ENCODE measurements at places on chromosomes 4 and X.
A peak's percentile ranks its signal among the peaks of the same experiment; 100 is the strongest.

GRCh38 chr4:144645102-144645630 is 790 bp upstream of the HHIP start:
- no peak for DNase-seq

- DNase-seq: no peak
Observed at GRCh38 chr4:107151173-107151572, 115.1 kb upstream of the DKK2 start.

- no peak for DNase-seq
Observed at GRCh38 chr4:181289198-181289597, 954.0 kb upstream of the TENM3 start.

DNA sequence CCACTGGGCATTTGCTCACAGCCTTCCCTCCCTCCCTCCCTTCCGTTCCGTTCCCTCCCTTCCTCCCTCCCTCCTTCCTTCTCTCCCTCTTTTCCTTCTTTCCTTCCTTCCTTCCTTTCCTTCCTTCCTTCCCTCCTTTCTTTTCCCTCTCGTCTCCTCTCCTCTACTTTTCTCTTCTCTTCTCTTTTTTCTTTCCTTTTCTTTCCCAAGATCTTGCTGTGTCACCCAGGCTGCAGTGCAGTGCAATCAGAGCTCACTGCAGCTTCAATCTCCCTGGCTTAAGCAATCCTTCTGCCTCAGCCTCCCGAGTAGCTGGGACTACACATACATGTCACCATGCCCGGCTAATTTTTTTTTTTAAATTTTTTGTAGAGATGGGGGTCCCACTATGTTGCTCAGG is 26.7 kb upstream of the ING2 start:
- DNase-seq: no peak

- DNase-seq: no peak
Observed at GRCh38 chr4:1030559-1030958, 19.1 kb downstream of the FGFRL1 start.

DNA sequence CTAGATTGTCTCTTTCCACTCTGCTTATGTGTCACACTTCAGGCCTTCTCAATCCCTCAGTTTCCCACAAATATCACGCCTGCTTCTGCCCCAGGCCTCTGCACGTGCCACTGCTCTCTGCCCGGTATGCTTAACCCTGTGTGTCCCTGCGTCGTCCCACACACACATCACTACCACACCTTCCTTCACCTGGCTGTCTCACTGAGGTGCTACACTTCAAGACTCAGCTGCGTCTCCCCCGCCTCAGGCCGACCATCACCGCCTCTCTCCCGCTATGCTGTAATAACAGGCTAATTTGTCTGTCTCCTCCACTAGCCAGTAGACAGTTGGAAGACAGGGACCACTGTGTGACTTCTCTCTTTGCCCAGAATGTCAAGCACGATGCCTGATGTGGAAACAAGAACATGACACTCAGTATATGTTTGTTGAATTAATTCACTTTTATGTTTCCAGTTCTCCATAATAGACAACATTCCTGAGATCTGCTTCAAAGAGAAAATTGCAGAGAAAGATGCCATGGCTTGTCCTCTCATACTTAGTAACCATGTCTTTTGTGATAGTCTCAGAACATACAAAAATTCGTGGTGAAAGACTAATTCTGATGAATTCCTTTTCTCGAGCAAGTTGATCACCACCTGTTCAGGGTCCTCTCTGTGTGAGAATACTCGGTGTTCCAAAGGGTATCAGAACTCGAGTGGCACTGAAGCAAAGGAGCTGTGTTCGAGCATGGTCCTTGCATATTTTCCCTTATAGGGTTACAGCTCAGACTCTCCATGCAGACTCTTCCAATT is 54.2 kb downstream of the AFAP1 start:
- DNase-seq: no peak

- DNase-seq: no peak
Observed at GRCh38 chrX:111695297-111695880, 14.4 kb downstream of the ALG13 start.

GRCh38 chrX:41300758-41301437 is 33.1 kb upstream of the DDX3X start:
- DNase-seq: no peak

GRCh38 chrX:34879886-34880285 is 62.7 kb upstream of the FAM47B start:
- no peak for DNase-seq

DNA sequence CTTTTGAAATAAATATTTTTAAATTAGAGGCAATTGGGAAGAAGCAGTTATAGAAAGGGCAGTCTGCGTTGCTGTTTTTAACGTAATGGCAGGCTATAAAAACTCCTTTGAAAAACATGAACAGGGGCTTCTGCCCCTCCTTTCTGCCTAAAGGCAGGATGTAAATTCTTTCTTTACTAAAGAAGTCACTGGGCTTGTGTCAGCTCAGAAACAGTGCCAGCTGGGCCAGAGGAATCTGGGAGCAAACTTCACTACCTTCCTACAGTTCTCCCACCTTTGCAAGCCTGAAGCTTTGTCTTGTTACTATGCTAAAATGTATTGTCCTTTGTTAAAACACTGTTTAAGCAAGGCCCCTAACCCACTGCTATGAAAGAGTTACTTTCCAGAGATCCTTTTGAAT is 1664.8 kb downstream of the RPA4 start:
- no peak for DNase-seq

DNA sequence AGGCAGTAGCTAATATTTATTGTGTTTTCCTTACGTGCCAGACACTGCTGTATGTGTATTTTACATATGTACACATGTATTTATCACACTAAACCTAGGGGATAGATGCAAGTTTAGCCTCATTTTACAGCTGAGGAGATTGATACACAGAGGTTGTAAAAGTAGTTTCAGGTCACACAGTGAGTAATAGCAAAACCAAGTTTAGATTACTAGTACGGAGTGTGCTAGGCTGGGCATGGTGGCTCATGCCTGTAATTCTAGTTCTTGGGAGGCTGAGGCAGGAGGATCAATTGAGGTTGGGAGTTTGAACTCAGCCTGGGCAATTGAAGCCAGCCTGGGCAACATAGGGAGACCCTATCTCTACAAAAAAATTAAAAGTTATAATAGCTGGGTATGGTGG is 701.1 kb upstream of the ATOH1 start:
- DNase-seq: no peak

- DNase-seq: peak; percentile 39
Observed at GRCh38 chr4:109998867-109999584, 86.3 kb downstream of the EGF start.

DNA sequence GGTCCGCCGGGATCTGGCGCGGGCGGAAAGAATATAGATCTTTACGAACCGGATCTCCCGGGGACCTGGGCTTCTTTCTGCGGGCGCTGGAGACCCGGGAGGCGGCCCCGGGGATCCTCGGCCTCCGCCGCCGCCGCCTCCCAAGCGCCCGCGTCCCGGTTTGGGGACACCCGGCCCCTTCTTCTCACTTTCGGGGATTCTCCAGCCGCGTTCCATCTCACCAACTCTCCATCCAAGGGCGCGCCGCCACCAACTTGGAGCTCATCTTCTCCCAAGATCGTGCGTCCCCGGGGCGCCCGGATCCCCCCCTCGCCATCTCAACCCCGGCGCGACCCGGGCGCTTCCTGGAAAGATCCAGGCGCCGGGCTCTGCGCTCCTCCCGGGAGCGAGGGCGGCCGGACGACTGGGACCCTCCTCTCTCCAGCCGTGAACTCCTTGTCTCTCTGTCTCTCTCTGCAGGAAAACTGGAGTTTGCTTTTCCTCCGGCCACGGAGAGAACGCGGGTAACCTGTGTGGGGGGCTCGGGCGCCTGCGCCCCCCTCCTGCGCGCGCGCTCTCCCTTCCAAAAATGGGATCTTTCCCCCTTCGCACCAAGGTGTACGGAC is 482 bp upstream of the SHOX start:
- DNase-seq: no peak

DNA sequence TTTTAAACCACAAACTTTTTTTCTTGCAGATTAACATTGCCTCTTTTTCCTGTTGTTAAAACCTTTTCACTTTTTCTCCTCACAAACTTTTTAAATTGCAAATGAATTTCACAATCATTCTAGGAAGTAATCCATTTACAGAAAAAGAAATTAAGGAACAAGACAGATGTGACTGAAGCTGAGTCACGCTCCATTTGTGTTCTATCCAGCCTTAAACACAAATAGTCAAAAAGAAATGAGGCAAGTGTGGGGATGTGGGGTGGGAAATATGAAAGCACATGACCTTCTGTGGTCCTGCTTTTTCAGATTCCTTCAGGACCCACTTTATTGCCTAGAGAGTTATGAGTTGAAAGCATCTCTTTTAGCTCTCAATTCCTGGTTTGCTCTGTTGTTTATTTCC is 197.0 kb downstream of the ADGRL3 start:
- DNase-seq: no peak

DNA sequence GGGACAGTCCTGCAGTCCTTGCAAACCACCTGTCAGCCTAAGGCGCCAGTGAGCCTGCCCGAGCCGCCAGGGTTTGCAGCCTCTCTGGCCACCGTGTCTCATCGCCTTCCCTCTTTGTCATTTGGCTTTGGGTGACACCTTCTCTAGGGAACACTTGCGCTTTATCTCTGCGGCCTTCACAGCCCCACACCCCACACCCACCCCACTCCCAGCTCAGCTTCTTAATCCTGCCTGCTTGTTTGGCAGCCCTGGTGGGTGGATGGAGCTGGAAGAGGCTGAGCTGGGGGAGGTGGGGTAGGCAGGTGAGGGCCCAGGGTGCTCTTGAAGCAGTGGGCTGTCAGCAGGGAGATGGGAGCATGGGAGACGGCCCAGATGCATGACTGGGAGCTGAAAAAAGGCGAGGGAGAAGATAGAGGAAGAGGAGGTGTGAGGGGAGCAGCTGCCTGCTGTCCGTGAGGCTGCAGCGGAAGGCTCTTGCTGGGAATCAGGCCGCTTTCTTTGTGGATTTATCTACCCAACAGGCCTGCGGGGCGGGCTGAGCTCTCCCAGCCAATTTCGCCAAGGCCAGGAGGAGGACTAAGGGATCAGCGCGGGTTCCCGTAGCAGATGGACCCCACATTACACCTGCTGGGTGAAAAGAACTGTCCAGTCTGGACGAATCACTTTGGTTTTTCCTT is 97.5 kb upstream of the STOX2 start:
- no peak for DNase-seq

- peak; percentile 48 for DNase-seq
Observed at GRCh38 chrX:100685284-100685996, 41.4 kb downstream of the SRPX2 start.

- no peak for DNase-seq
Observed at GRCh38 chr4:82123934-82124333, 249.9 kb downstream of the HNRNPD start.

GRCh38 chrX:102866981-102867656 is 70.0 kb upstream of the RAB40AL start:
- DNase-seq: no peak

DNA sequence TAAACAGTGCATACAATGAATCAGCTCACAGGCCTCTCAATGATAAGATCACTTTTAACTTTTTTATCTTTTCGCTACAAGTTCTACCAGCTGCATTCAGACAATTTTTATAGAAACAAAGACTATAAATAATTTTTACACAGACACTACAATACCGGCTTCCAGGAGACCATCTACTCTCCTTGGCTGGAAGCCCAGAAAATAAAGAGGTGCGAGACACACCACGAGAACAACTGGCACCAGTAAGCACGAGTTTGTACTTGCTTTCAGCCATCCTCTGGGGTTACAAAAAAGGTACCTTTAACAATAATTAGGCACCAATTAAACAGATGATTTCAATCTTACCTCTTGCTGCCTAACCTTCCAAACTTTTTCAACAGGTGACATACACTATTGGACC is 11.2 kb upstream of the PRDX4 start:
- DNase-seq: no peak

DNA sequence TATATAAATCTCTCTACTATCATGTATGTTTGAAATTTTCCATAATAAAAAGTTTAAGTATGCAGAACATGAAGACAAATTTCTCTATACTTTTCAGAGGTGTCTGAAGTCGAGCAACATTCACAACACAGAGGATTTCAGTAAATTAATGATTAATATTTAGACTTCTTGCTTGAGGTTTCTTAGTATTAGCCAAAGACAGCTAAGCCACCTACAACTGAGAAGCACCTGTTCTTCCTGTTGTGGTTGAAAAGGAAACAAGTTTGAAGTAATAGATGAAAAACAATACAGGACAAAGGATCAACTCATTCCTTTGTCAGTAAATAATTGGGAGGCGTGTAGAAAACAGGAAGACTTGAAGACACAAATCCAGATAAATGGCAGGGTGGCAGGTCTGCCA is 21.1 kb downstream of the SCML1 start:
- no peak for DNase-seq

DNA sequence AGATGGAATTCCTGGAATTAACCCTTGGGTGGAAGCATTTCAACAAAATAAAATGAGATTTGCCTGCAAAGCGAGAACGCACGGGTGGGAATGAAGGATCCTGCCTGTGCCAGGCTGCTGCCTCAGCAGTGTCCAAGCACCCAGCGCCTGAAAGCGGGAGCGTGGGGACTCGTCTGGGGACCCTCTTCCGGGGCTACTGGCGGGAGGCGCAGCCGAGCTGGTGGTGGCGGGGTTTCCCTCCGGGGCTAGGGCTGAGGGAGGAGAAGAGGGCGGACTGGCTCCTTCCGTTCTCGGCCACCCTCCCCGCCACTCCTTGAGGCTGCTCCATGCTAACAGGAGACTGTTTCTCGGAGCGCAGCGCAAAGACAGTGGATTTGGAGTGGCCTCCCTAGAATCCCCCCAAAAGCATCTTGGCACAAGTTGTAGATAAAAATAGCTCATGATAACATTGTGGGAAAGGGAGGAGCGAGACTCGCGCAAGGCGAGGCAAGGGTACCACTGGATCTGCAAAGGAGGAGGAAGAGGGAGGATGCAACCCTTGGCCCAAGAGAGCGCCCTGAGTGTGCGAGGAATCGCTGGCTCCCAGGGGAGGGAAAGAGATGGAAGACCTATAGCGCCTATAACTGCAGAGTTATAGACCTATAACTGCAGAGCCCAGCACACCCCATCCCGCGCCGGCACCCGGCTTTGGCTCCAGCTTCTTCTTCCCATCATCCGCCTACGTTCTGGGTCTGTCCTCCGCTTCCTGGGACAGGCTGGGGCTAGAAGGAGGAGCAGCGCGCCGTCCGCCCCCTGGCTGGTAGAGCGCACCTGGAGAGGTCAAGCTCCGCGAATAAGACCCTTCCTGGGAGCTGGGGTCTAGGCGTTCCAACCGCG is 1.3 kb downstream of the HS3ST1 start:
- no peak for DNase-seq

GRCh38 chr4:52057196-52057595 is 6.1 kb downstream of the SPATA18 start:
- DNase-seq: no peak

GRCh38 chrX:50768801-50769200 is 45.2 kb downstream of the SHROOM4 start:
- DNase-seq: no peak

All from effector CD4-positive, alpha-beta T cell (primary cell).